ENCODE measurements at places on chromosomes 5 and 9. TPM values are rescaled to one million over a fixed set of nuclear protein-coding genes. Genes with fewer than 3 reads are reported as not detected.
A peak's percentile ranks its signal among the peaks of the same experiment; 100 is the strongest.

GRM6 gene
- total RNA-seq = not detected

HCN1 gene
- 1.3 TPM for total RNA-seq

NUTM2F gene
- total RNA-seq = not detected

MUSK gene
- total RNA-seq = 13.2 TPM

- H3K4me1 ChIP-seq = peaks cover 8% of the 10 kb centered on the region
- H3K36me3 ChIP-seq = no peaks in the 10 kb centered on the region
- H3K27me3 ChIP-seq = peaks cover 25% of the 10 kb centered on the region
- peak overlapping the region; percentile 79 for H3K4me3 ChIP-seq
- H3K27ac ChIP-seq = no peak overlapping the region
- DNase-seq = peak; percentile 86
These were observed 1.1 kb upstream of the EPB41L4A start for GRCh38 chr5:112419986-112420864.

DNA sequence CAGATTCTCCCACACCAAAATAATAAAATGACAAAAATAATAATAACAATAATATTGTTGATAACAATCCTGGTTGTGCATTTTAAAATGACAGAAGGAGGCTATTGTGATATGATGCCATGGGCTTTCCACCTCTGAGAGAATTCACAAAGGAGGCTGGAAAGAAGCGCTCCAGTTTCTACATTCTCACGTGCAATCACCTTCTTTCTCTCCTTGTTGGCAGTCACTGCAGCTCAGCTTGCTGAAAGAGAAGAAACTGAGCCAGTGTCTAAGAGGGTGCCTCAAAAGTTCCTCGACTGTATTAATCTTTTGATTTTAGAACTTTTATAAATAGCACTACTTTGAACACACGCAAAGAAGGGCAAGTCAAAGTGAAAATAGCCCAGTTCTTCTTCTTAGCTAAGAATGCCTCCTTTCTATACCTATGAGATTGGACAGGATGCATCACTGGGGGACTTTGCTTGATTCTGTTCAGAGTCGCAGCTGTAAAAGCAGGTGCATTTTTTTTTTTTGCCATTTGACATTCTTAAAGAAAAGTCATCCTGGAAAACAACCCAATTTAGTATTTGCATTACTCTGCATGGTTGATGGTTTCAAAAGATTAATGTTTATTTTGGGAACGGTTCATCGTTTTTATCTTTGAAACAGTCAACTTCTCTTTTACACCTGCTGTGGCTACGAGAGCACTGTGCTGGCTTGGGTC lies 12.4 kb upstream of the SUB1 start:
- H3K27me3 ChIP-seq = no peaks in the 10 kb centered on the region
- no peak overlapping the region for H3K27ac ChIP-seq
- no peaks in the 10 kb centered on the region for H3K4me1 ChIP-seq
- DNase-seq = no peak

DNA sequence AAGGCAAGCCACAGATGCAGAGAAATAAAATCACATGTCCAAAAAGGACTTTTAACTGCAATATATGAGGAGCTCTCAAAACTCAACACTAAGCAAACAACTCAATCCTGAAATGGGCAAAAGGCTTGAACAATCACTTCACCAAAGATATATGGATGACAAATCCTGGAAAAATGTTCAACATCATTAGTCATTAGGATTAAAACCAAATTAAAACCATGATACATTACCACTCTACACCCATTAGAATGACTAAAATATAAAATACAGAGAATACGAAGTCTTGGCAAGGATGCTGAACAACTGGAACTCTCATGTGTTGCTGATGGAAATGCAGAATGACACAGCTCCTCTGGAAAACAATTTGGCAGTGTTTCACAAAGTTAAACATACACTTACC lies 277.4 kb downstream of the TLE1 start:
- H3K4me3 ChIP-seq = no peak overlapping the region
- peaks cover 6% of the 10 kb centered on the region for H3K4me1 ChIP-seq
- H3K27ac ChIP-seq = no peak overlapping the region

- no peak for DNase-seq
- H3K27me3 ChIP-seq = no peaks in the 10 kb centered on the region
- H3K4me3 ChIP-seq = no peak overlapping the region
- H3K27ac ChIP-seq = no peak overlapping the region
These were observed 147.4 kb upstream of the PUM3 start for GRCh38 chr9:2991292-2991691.
